CD4-positive, alpha-beta T cell treated with Interleukin-21 for 1 hour (primary cell): ENCODE measurements at places on chromosomes 11 and 22.

GRCh38 chr11:104078245-104078644 is 41.8 kb downstream of the DDI1 start:
- no peak for DNase-seq

DNA sequence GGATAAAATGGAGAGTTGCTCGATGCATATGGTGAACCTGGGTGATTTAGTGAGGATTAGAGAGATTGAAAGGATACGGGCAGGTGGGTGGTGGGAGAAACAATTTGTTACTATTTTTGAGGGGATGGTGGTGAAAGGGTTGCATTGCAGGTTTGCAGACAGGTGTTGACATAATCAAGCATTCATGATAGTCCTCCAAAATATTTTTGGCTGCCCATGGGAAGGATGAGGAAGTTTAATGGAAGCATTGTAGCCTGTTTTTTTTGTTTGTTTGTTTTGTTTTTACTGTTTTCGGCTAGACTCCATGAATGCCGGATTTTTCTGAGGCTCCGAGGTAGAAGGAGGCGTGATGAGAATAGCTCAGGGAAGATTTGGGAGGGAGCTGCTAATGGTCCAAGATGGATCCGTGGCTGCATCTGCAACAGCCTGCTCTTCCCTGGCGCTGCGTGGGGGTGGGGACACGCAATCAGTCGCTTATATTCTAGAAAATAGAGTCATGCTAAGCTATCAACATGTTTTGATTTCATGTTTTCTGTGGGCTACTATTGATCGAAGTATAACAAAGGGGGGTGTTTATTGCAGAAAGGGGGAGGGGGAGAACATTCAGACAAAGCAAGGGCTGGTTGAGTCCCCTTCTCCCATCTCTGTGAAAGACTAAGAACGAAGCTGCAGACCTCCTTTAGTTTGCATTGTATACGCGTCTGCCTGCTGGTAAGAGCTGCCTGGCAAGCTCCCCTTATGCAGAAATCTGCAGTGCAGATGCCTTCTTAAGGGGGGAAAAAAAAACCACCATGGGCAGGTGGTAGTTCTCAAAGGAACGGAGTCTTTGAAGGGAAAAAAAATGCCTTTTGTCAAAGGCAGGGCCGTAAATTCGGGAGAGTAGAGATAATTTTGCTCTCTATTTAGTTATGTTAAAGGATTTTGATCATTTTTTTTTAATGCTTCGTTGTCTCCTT is 1.0 kb downstream of the RTN3 start:
- DNase-seq = no peak

DNA sequence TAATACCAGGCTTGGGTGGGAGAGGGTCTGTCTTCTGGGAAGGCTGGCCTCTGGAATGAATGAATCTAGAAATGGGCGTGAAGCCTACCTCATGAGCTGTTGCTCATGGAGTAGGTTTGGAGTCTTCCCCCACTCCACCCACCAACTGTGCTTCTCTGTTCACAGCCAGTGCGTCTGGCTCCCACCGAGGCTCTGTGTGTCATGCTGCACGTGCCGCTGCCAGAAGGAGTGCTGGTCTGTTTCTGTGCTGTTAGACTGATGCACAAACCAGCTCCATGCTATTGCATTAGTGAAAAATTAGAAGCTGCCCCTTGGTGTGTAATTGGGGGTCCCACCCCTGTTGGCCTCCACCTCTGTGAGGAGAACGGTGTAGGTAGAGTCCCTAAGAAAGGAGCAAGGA is 132.3 kb upstream of the PARVA start:
- DNase-seq = no peak

- no peak for DNase-seq
Observed at GRCh38 chr11:101346591-101346990, 217.0 kb upstream of the PGR start.

DNA sequence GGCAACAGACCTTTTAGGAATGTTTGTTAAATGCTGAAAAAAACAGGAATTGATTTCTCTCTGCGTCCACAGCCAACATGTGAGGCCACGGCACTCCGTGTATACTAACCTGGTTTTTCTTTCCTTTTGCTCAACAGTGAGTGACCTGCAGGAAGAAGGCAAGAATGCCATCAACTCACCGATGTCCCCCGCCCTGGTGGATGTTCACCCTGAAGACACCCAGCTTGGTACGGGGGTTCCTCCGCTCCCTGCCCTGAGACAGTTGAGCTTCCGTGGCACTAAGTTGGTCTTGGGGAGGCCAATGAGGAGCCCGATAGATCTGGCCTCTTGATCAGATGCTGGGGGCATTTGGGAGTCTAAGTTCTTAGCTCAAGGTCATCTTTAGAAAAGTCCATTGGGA is 69.7 kb downstream of the PARVB start:
- no peak for DNase-seq

GRCh38 chr22:24944217-24944937 is 2.1 kb downstream of the LHFPL7 start:
- DNase-seq = no peak

DNA sequence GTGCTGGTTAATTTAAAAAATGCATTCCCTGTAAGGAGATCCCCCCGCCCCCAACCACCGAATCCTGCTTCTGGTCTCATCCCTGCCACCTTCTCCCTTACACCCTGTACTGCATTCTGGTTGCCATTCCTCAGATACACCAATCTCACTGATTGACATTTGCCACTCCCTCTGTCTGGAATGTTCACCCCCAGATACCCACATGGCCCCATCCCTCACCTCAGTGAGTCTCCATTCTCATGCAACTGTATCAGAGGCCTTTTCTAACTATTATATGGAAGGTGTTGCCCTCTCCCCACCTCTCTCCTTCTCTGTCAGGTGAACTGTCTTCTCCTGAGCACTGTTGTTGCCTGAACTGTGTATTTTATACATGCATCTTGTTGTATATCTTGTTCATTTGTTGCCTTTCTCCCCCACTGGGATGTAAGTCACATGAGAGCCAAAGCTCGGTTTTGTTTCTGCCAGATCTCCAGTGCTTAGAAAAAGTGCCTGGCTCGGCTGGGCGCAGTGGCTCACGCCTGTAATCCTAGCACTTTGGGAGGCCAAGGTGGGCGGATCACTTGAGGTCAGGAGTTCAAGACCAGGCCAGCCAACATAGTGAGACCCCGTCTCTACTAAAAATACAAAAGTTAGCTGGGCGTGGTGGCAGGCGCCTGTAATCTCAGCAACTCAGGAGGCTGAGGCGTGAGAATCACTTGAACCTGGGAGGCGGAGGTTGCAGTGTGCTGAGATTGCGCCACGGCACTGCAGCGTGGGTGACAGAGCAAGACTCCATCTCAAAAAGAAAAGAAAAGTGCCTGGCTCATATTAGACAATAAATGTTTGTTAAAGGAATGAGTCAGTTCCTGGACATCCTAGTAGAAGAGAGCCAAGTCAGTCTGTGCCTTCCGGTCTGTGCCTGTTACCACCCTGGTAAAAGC is 61.0 kb downstream of the TNRC6B start:
- DNase-seq = no peak

- DNase-seq = no peak
Observed at GRCh38 chr22:22390989-22391388, 117.6 kb downstream of the ZNF280B start.

DNA sequence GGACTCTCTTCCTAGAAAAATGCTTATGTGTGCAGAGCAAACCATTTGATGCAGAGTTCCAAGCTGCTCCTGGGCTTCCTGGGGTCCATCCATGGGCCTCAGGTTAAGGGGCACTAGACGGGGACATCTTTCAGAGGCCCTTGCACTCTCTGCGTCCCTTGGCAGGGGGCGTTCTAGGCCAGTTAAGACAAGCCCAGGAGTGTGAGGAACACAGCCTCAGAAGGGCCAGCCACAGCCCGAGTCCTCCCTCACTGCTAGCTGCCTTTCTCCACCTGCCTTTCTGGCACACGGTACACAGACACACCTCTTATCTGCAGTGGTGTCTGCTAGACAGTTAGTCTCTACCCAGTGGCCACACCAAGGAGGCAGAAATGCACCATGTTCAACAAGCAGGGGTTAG is 18.0 kb upstream of the BID start:
- DNase-seq = no peak
